ENCODE measurements at places on chromosomes 1 and 21.

GRCh38 chr1:221712776-221713431 is 29.0 kb downstream of the DUSP10 start:
- DNase-seq = peak; percentile 84

DNA sequence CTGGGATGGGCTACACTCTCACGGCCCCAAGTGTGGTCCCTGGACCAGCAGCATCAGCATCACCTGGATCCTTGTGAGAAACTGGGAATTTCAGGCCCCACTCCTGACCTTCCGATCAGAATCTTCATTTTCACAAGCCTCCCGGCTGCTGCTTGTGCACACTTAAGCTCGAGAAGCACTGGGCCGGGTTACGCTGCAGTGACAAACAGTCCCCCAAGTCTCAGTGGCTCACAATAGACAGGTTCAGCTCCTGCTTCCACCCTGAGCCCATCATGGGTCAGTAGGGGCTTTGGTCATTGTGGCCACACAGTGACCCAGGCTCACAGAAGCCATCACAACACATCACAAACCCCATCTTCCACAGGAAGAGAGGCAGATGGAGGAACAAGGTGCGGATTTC is 63.5 kb downstream of the FHAD1 start:
- no peak for DNase-seq

DNA sequence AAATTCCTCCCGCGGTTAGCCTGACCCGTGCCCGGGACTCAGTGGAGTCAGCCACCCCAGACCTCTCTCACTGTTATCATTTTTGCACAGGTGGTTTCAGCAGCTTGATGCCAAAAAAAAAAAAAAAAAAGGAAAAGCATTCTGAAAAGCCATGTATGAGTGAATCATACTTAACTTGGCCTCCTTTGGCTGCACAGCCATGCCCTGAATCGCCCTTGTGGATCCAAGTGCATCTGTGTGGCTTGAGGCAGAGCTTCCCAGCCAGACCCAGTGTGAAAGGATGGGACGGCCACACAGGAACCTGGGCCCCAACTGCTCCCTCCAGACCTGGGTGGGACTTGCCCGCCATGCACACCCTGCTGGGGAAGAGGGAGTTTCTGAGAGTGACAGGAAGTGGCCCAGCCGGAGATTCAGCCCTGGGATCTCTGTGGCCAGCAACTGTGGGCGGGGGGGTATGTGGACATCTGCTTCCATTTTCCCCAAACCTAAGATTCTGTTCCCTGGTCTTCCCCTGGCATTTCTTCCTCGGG is 8.6 kb downstream of the YBEY start:
- no peak for DNase-seq

DNA sequence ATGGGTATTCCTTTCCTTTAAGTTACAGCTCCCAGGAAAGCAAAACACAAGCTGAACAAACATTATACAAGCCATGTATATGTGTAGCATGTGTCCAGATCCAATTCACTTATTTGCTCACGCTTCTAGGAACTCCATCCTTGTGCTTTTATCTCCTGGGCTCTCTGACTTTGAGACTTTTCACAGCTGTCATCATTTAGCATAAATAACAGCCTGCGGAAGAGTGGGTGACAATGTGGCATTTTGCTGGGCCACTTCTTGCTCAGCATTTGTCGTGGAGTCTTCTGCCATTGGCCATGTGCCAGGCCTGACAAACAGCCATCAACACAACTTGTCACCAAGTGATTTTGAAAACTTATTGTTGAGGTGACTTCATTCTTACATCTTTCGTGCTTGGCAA is 164.3 kb downstream of the KIF26B start:
- no peak for DNase-seq

DNA sequence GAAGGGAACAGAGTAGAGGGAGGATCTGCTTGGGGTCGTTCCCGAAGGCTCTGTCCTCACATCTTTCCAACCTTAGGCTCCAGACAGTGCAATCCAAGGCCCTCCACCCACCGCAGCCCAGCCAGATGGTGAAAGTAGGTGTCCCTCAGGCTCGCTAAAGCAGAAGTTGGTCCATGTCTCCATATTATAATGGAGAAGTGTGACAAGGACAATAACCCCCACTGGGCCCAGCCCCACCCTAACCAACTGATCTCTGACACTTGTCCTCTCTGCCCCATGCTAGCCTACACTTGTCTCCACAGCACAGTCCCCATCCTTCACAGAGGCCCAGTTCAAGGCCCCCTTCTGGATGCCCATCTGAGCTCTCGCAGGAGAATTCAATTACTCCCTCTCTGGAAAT is 48.7 kb downstream of the DMAP1 start:
- DNase-seq = no peak

- DNase-seq = peak; percentile 94
Observed at GRCh38 chr1:21439721-21440629, at the start of gene NBPF3. NBPF3 (plus strand) TSS chr1:21440137; CDS start chr1:21445087, 4,950 bp downstream.

DNA sequence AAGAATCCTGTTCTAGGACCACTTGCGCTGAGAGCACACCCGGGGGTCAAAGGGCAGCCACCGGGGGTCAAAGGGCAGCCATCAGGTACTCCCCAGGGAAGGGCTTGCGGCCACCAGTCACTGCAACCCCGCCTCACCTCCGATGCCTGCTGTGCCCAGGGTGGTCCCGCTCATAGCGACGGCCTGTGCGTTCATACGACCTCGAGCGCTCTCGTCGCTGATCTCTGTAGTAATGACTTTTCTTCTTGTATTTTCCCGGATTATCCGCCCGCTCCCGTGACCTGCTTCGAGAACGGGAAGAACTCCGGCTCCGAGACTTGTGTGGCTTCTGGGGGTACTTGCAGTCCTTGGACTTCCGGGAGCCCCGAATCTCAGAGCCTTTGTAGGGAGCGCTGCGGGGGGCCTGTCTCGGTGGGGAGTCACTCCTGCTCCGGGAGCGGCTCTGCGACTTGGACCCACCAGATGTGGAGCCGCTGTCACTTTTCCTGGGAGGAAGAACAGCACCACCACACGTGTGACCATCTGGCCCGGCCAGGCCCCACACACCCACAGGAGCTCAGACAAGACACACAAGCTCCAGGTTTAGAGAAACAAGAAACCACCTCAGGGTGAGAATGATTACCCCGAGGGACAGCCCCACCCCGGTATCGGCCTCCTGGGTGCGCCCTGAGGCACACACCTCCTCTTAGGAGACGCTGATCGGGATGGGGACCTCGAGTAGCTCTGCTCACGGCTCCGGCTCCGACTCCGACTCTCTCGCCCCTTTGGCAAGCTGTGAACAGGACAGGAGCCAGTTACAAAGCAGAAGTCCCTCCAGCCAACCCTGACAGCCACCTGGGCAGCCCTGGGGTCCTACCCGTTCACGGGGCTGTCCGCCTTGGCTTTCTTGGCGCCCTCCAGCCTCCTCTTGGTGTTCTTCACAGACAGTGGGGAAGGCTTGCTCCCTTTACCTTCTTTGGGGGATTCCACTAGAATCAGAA is 11.7 kb downstream of the CCNL2 start:
- DNase-seq = no peak

GRCh38 chr1:91582431-91582921 is 81.8 kb downstream of the CDC7 start:
- DNase-seq = no peak

- DNase-seq = no peak
Observed at GRCh38 chr21:16302851-16303282, 573.1 kb downstream of the USP25 start.

- DNase-seq = no peak
Observed at GRCh38 chr1:76463849-76464248, 389.3 kb downstream of the ST6GALNAC3 start.

DNA sequence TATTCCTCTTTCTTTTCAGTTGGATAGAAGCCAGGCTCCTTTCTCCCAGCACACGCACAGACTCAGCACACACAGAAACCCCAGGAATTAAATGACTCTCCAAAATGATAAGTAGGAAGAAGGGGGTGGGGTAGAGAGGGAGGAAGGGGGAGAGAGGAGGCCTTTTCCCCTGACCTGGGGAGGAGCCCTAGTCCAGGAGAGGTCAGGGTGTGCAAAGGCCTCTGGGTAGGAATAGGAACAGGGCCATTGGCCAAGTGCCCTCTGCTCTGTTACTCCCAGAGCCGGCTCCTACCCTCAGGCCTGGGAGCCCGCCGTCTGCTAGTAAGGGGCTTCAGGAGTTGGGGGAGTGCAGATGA is 35.6 kb upstream of the PUM1 start:
- no peak for DNase-seq

DNA sequence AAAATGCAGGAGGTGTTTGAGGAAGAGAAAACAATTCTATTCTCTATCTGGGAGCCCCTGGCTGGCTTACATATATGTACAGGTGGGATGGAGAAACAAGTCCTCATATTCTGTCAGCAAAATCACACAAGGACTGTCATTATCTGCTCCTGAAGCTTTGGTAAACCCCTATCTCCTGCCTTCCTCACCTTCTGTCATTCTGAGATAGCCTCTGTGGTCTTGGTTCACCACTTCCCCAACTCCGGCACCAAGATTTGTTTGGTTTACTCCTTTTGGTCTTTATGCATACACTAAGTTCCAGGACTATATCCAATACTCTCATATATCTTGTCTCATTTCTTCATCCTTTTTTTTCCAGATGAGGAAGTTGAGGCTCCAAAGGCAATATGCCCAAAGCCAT is 551.1 kb downstream of the PLPP3 start:
- DNase-seq = no peak

DNA sequence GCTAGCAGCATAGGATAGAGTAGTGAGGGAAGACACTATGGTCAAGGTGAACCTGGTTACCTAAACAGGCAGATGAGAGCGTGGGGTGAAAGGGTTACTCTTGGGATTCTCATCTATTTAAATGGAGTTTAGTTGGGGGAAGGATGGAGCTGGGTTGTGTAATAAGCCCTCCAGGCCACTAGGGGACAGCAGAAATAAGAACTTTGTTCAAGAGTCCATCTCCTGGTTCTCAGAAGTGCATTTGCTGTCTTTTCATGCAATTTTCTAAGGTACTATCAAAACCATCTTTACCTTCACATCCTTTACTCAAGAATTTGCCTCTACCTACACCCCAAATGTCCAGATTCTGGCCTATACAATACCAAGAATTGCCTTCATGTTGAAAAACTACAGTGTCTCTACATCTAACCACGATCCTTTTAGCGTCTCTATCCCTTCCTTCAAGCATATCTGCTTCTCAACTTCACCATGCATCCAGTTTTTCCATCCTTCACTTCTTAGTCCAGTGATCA is 28.0 kb downstream of the SLAMF1 start:
- DNase-seq = no peak

DNA sequence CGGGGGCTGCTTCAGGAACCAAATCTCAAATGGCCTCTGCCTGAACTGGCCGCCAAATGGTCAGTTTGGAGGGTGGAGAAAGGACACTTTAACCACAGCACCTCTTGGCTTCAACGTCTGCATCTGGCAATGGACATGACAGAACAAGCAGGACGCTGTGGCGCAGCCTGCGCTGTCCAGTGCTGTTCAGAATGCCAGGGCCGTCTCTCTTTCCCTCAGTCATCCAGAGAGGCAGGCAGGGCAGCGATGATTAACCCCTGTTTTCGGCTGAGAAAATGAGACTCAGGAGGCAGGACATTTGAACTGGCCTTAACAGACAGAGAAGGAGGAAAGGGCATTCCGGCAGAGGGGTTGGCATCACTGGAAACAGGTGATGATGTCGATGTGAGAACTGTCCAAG is 48.6 kb downstream of the GLIS1 start:
- DNase-seq = no peak

GRCh38 chr1:224087286-224087794 is 26.6 kb upstream of the FBXO28 start:
- no peak for DNase-seq
